ENCODE measurements at places on chromosomes 2 and 18. TPM values are rescaled to one million over a fixed set of nuclear protein-coding genes. Genes with fewer than 3 reads are reported as not detected.

Gene C2orf80
- total RNA-seq = not detected

Gene CLEC4F
- 0.48 TPM for total RNA-seq

DNA sequence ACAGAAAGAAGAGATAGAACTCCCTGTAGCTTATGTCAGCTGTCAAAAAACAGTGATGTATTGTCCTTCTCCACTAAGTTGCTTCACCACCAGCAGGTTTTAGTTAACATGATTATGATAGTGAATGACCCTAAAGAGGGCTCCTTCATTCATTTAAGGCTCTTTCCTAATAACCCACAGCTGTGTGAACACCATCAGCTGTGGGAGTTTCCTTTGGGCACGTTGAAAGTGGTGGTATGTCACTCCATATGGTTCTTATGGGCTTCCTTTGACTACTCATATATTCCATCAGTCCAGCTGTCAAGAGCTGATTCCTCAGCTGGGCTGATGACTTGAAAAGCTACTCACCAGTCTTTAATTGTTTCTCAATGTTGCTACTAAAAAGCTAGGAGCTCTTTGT, 210.3 kb downstream of the UBE2E3 start:
- DNase-seq = no peak

Gene VRK2
- 26.3 TPM for total RNA-seq

DNA sequence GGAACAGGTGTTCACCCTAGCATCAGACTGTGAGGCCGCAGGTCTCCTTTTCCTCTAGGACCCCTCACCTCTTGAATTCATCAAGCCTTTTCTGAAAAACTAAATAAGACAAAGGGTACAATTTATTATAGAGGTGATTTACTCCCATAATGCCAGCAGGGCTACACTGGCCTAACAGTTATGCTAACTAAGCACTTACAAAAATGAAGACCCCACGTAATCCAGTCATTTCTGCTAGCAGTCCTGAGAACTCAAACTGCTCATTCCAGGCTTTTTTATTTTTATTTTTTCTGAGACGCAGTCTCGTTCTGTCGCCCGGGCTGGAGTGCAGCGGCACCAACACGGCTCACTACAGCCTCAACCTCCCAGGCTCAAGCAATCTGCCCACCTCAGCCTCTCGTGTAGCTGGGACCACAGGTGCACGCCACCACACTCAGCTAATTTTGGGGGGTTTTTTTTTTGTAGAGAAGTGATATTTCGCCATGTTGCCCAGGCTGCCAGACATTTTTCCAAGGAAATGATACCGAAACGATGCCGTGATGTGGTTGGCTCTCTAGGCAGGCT, 14.2 kb downstream of the CAPG start:
- no peak for DNase-seq

- DNase-seq = no peak
Observed at GRCh38 chr2:241475267-241475666, 33.1 kb downstream of the STK25 start.

Gene SCYGR4
- not detected for total RNA-seq

- no peak for DNase-seq
Observed at GRCh38 chr2:122883849-122884248, 1128.4 kb downstream of the TSN start.

Gene STARD6
- total RNA-seq = not detected

Gene SLC23A3
- total RNA-seq = 0.93 TPM

Gene MDH1B
- 0.19 TPM for total RNA-seq

DNA sequence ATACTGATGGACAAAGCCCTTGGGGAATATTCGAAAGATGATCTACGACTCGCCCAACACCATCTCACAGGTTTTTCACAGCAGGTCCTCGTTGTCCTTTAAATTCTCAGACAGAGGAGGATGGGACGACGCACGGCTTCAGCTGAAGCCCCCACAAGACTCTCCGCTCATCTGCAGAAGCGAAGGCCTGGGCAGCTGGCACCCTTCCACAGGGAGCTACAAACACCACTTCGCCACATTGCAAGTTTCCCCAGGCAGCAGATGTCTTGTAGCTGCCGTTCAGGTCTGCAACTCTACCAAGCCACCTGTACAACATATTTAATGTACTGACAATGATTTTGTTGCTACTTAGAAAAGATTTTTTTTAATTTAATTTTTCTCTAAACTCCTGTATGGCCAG, 642.9 kb downstream of the ZEB2 start:
- no peak for DNase-seq

GRCh38 chr2:229300790-229301189, 29.7 kb upstream of the PID1 start:
- DNase-seq = no peak

DNA sequence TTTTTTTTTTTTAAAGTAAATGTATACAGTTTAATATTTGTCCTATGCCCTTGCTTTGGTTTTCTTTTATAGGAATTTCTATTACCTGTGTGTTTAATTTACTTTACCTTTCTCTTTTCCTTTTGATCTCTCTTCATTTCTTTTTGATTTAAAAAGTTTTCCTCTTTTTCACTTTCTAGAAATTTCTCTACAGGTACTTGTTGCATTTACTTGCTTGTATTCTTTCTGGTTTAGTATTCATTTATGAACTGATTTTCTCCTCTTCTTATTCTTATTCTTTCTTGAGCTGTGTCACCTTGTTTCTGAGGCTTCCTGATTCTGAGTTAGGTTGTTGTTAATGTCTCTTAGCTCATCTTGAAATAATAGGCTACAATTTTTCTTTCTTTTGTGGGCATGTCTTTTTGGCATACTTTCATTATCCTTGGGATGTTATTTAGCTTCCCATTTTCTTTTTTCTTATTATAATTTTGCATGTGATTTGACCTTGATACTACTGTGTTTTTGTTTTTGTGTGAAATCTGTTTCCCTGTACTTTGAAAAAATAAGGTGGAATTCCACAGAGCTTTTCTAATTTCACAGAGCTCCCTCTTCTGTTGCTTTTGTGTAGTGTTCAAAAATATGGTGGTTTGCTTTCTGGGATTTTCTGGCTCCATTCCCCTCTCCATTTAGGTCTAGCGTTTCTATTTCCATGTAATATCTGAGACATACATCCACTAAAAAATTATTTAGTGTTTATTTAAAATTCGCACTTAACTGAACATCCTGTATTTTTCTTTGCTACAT, 25.5 kb upstream of the ALMS1 start:
- DNase-seq = no peak

DNA sequence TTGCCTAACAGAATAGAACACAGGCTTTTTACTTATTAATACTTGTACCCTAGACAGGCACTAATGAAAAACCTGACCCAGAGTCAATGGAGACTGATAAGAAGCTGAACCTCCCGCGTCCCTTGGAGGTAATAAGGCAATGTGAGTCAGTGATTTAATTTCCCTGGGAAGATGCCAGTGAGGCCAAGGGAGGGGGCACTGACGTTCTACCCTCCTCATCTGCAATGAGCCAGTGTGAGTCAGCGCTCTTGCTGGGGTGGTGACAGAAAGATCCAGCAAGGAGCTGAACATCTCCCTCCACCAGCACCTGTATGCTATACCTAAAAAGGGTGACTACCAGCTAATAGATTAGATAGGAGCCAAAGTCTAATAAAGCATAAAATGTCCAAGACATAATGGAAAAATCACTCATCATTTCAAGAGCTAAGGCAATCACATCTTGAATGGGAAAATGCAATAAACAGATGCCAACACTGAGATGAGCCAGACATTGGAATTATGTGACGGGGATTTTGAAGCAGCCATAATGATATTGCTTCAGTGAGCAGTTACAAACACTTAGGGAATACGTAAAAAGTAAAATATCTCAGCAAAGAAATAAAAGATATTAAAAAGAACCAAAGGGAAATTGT, 116.9 kb downstream of the TPGS2 start:
- DNase-seq = no peak

DNA sequence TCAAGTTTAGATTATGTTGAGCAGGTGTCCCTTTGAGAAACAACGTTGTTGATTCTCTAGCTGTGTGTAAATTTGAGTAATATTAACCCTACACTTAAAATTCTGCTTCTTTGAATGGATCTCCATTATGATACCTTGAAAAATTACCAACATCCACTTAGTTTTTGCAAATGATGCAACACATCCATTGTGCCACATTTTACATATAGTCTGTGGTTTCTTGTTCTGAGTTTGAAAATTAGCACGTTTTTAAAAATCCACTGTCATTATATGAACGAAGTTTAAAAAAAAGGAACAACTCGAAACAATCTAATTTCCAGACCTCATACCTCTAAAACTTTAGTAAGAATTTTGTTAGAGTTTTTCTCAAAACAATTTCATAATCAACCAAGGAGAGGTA, 37.7 kb downstream of the PIK3C3 start:
- no peak for DNase-seq

GRCh38 chr2:127063701-127064590, 43.0 kb downstream of the BIN1 start:
- DNase-seq = no peak

DNA sequence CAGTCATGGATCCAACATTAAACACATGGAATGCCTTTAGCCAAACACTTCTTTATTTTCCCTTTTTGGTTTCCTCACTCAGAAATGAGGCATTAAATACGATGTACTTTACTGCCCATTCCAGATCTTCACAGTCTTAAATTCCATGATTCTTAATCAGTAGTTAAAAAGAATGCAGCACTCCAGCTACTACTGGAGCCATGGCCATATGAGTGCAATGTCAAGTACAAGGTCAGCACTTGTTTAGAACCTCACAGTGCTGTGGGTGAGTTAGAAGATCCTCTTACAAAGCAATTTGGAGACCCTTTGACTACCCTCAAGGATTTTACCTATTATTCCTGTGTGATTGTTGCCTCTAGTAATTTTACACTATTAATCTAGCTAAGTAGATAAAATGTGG, 550.3 kb upstream of the LRRTM1 start:
- DNase-seq = no peak

GRCh38 chr18:48990481-48991318, 39.9 kb upstream of the SMAD7 start:
- DNase-seq = no peak

DNA sequence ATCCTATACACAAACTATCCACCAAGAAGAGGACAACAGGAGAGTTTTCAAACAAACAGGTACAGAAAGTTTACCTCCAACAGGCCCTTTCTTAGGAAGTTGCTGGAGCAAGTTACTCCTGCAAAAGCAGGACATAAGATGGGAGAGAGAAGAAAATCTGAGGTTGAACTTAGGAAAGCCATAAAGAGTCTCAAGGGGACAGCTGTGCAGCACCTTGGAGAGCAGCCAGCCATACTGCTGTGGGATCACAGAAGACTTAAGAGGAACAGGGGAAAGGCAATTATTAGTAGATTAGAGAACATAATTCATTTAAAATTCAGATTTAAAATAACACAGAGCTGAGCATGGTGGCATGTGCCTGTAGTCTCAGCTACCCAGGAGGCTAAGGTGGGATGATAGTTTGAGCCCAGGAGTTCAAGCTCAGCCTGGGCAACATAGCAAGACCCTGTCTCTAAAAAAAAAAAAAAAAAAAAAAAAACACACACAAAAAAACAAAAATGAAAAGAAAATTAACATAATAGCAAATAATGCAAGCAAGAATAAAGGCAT, 148.1 kb upstream of the SIX3 start:
- no peak for DNase-seq

- no peak for DNase-seq
Observed at GRCh38 chr18:61575419-61575818, 242.2 kb downstream of the CDH20 start.

- DNase-seq = no peak
Observed at GRCh38 chr2:110864731-110865130, 132.4 kb downstream of the ACOXL start.

DNA sequence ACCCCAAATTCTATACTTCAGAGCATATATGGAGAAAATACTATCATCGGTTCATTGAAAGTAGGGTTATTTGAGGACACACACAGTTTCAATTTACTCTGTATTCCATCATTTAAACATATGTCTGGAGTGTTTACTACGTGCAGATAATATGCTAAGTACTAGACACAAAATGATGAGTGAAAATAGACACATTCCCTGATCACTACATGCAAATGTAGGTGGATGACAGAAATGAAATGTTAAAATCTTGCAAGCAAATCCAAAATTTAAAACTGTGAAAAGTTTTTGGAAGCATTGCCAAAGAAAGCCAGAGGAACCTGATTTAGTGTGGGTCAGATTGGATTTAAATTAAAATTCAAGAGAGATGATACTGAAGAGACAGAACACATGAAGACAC, 1106.6 kb downstream of the CBLN2 start:
- DNase-seq = no peak

DNA sequence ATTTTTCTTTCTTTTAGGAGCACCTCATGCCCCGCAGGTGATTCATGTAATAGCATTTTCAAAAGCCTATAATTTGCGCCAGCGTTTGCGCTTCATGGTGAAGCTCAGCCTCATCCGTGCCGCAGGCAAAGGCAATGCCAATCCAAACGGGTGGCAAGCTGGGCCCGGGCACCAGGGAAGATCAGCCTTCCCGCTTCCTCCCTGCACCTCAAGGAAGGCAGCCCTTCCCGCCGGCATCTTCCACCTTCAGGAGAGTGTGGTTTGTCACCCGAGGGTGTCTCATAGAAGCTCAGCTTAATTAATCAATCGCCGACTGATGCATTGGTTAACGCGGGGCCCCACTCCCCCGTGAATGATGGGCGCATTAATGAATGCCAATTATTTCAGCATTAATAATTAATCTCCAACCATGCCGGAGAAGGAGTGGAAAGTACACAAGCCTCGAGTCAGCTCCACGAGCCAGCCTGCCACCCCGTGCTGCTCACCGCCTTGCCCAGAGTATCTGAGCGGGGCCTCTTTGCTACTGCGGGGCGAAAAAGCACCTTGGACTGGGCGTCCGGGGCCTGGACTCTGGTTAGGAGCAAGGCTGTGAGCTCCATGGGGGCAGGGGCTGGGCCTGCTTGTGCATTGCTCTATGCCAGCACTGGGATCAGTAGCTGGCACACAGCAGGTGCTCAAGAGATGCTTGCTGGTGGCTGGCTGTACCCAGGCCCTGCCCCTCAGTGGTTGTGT, 13.0 kb downstream of the INHBB start:
- no peak for DNase-seq

Gene BMPR2
- total RNA-seq = 74.9 TPM

DNA sequence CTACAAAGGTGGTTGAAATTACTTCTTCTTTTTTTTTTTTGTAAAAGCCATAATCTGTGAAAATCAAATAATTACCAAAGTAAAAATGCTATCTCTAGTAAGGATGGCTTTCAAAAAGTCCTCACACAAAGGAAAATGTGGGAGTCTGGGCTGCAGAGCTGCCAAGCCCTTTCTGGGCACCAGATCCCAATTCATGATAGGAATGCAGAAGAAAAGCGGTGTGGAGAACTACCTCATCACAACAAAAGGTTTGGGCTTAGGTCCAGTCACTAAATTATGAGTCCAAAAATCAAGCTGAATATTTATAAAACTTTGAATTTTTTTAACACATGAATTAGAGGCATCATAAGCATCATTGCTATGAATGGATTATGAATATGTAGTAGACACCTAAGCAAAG, 30.8 kb upstream of the EPHA4 start:
- DNase-seq = no peak

DNA sequence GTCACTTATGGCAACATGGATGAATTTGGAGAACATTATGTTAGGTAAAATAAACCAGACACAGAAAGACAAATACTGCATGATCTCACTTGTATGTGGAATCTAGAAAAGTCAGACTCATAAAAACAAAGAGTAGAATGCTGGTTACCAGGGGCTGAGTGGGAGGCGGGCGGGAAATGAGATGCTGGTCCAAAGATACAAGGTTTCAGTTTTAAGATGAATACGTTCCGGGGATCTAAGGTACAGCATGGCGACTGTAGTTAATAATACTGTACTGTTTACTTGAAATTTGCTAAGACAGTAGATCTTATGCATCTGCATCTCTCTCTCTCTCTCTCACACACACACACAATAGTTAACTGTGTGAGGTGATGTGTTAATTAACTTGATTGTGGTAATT, 14.2 kb downstream of the FAM110C start:
- no peak for DNase-seq

All from mesenteric fat pad (tissue), 1 donor.